Mucosa of descending colon (tissue), 3 donors: ENCODE measurements at places on chromosomes 1 and 21. TPM values are rescaled to one million over a fixed set of nuclear protein-coding genes. Genes with fewer than 3 reads are reported as not detected.

LCE3E gene
- not detected for total RNA-seq

WDR4 gene
- 16.5 TPM for total RNA-seq

SRM gene
- total RNA-seq = 46.3 TPM

MPZ gene
- total RNA-seq = 2.1 TPM

VANGL2 gene
- total RNA-seq = 8.7 TPM

FCRL5 gene
- 0.95 TPM for total RNA-seq

LRRC53 gene
- not detected for total RNA-seq

PIK3R3 gene
- total RNA-seq = 5.9 TPM

APOBEC4 gene
- 0.55 TPM for total RNA-seq

C1orf210 gene
- 102 TPM for total RNA-seq

SFN gene
- total RNA-seq = 282 TPM

NLRP3 gene
- total RNA-seq = 0.55 TPM

UMODL1 gene
- 0.90 TPM for total RNA-seq

DNA sequence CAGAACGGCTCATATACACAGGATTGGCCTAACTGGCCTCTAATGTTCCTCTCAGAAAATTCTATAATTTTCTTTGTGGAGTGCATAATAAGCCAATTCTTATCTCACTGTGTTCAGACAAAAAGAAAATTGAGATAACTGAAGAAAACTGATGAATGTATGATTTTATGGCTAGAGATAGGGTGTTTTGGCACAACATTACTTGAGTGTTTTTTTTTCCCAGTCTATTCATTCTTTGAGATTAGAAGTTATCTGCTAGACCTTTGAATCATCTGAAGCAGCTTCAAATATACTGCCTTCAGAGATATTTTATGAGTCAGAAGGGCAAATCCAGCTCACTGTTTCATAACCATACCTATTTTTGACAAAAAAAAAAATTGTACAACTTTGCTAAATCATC is 85.6 kb downstream of the VAV3 start:
- DNase-seq = no peak

DNA sequence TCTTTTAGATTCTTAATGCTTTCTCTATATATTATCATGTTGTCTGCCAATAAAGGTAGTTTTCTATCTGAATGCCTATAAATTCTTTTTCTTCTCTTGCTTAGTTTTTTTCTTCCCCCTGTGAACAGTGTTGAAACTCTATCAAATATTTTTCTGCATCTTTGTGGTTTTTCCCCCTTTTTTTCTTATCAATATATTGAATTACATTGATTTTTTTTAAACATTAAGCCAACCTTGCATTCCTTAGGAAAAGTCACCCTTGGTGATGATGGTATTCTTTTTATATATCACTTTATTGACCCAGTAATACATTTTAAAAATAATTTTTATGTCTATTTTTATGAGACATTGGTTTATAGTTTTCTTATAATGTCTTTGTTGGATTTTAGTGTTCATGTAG is 131.7 kb downstream of the RABGAP1L start:
- DNase-seq = no peak

DNA sequence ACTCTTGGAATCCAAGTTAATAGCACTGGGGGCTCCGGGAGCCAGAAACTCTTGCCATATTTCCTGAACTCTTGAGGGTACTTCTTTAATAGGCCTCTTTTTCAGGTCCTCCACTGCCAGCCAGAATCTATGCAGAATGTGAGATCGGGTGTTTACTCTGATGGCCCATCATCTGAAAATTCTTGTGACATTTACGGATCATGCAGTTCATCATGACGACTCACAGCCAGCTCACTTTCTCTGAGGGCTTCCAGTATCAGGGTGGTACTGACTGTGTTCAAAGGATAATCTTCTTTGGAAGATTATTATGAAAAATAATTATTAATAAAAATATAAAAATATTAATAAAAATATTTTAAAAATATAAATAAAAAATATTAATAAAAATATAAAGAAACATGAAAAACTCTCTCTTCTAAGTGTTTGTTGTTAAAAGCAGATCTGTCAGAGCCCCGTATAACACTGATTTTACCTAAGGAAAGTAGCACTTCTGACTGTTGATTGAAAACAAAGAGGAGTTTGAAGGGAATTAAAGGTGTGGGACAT is 194.3 kb upstream of the GREM2 start:
- DNase-seq = no peak

GRCh38 chr1:168135921-168136708 is 615 bp downstream of the GPR161 start:
- peak; percentile 64 for DNase-seq

DNA sequence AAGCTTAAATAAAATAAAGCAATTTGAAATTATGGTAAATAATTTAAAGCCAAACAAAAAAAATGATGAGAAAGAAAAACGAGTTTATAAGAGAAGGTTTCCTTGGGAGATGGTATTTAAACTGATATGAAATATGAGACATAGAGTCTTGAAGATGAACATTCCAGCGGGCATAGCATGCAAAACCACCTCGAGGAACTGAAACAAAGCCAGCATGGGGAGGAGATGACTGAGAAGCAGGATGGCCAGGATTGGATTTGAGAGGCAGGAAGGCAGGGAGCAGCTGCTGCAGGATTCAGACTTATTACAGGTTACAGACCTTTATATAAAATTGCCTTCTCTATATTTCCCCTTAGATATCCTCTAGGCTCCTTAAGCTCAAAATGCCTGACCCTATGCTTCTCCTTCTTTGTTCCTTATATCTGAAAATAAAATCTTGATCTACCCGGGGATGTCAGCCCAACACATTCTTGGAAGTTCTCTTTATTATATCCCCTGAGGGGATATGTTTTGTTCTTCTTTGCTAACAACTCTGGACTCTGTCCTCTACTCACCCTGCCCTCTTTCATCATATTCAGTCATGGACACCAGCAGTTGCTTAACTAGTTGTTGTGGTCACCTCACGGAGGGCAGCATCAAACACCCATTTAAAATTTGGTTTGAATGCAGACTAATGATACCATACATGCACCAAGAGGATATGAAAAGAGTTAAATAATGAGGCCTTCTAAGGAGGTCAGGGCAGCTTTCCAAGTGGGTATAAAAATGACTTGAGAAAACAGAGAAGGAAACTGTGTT is 719.1 kb upstream of the B3GALT2 start:
- no peak for DNase-seq

DNA sequence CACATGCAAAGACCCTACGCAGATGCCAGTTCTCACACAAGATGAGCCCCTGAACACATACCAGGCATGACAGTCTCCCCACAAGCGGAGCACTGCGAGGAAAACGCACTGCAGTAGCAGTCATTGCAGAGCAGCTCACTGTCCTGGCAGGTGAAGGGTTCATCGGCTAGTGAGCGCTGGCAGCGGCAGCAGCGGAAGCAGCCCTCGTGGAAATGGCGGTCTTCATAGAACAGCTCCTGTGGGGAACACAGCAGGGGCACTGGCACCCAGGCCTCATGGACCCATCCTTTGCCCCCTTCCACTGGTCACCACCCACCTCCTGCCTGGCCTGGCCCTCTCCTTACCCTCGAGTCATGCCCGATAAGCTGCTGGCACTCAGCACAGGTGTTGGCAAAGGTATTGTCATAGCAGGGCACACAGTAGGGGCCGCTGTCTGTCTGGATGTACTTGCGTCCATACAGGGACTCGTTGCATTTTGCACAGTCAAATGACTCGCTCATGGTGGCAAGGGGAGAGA is 6.3 kb downstream of the FHL3 start:
- DNase-seq = no peak

- no peak for DNase-seq
Measured at GRCh38 chr1:25684216-25684965, 67.8 kb downstream of the MAN1C1 start.

- DNase-seq = no peak
Measured at GRCh38 chr1:29195881-29196291, 14.2 kb upstream of the SRSF4 start.

- DNase-seq = no peak
Measured at GRCh38 chr1:233005703-233006102, 55.3 kb downstream of the NTPCR start.

- no peak for DNase-seq
Measured at GRCh38 chr1:76279101-76279748, 204.7 kb downstream of the ST6GALNAC3 start.

DNA sequence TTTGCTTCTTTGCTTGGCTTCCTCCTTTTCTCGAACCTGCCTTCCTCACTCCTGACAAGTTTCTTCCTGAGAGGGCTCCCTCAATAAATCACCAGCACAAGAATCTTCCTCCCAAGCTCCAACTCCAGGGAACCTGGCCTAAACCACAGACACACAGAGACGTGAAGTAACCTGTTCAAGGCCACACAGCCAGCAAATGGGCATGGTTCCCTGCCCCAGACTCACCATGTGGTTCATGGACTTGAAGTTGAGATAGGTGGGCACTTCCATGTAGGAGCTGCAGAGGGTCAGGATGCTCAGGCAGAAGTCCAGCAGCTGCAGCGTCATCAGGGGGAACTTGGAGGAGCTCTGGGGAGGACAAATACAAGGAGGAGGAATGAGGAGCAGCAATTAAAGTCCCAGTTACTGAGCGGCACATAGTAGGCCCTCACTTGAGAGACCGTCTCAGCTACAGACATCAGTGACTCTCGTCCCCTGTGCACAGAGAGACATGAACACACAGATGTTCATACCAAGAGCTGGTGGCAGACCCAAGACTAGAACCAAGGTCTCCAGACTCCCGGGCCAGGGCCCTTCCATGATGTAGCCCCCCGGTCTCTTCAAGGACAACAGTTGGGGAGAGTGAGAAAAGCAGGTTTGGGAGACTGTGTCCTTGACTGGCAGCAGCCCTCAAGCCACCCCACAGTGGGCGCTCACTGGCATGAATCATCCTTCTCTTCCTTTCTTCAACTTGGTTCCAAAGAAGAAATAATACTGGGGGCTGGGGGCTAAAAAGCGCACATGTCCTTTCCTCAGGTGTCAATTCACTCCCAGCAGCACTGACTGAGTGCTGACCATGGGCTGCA is 15.6 kb upstream of the MATN1 start:
- DNase-seq = peak; percentile 22

- no peak for DNase-seq
Measured at GRCh38 chr21:16002874-16003466, 273.2 kb downstream of the USP25 start.

- no peak for DNase-seq
Measured at GRCh38 chr1:81449786-81450185, 350.9 kb upstream of the ADGRL2 start.

DNA sequence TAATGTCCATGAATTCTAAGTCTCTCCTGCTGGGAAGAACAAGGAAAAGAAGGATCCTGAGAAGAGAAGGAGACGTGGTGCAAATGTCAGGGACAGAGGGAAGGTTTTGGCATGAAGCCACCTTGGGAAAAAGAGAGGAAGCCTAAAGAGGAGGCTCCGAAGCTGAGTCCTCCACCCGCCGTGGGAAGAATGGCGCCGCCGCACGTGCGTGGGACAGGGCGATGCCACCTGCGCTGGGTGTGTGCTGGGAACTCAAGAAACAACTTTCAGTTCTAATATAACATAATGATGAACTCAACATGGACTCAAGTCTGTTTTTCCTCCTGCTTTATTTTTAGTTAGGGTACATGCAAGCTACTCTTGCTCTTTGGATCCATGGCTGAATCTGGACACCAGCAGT is 362.3 kb upstream of the RUNX1 start:
- no peak for DNase-seq

DNA sequence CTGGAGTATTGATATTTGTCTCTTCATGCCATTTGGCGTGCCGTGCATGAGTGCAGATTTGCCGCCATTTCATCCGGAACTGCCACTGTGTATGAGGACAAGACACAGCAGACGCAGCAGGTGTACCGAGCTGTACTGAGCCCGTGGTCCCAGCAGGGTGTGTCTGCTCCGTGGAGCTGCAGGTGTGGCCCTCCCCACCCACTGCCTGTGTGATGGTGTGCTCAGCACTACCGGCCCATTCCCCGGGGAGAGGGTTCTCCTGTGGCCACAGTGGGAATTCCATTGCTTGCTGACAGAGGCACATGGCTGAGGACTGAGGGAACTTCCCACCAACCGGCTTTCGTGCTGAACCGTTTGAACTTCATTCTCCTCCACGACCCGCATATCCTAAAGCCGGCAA is 34.3 kb upstream of the COL6A1 start:
- DNase-seq = no peak

DNA sequence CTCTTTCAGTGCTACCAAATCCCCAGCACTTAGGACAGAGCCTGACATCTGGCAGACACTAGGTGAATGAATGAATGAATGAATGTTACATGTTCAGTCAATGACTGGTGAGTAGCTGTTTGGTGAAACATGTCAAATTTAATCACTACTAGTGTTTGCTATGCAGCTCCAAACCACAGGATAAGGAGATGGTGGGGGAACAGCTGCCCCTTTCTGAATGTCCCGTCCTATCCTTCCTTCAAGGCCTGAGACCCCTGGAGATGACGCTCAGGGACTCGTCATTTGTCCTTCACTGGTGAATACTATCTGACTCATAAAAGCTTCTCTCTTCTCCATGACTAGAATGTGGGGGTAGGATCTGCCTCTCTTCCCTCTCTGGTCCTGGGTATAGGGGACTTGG is 175.4 kb downstream of the HIVEP3 start:
- DNase-seq = no peak

DNA sequence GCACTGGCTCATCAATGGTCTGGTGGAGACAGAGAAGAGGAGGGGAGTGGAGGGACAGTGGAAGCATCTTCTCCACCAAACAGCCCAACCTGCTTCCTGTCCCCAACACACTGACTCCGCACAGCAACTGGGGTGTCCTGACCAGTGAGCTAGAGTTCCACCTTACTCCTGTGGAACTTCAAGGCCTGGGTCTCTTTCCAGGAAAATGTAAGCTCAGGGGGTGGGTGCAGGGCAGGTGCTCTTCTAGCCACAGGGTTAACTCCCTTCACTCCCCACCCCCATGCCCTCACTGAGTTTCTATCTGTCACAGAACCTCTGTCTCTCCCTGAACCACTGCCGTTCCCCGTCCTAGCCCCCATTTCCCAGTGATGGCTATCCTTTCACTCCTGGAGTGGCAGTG is 876 bp downstream of the MOB3C start:
- DNase-seq = no peak

- no peak for DNase-seq
Measured at GRCh38 chr1:66539491-66539890, 5.5 kb downstream of the SGIP1 start.

DNA sequence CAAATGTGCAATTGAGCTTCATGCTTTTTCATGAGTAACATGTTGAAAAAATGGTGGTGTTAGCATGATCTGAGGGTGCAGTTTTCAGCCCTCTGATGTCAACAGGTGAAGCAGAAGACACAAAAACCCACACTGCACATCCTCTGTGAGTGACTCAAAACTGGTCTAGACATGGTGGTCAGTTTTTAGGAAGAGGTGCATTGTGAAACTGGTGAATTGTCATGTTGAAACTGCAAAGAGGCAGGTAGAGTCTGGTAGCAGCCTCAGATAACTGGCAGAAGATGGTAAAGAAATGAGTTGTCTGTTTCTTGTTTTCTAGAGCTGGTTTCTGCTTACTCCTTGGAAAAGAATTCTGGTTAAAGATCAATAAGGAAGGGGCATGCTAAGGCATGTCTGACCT is 97.3 kb upstream of the HMCN1 start:
- no peak for DNase-seq

GRCh38 chr1:81563632-81564031 is 237.1 kb upstream of the ADGRL2 start:
- no peak for DNase-seq
